ENCODE measurements at places on chromosomes 7 and 10. TPM values are rescaled to one million over a fixed set of nuclear protein-coding genes. Genes with fewer than 3 reads are reported as not detected.

HPS1 gene
- total RNA-seq = 41.7 TPM

DNA sequence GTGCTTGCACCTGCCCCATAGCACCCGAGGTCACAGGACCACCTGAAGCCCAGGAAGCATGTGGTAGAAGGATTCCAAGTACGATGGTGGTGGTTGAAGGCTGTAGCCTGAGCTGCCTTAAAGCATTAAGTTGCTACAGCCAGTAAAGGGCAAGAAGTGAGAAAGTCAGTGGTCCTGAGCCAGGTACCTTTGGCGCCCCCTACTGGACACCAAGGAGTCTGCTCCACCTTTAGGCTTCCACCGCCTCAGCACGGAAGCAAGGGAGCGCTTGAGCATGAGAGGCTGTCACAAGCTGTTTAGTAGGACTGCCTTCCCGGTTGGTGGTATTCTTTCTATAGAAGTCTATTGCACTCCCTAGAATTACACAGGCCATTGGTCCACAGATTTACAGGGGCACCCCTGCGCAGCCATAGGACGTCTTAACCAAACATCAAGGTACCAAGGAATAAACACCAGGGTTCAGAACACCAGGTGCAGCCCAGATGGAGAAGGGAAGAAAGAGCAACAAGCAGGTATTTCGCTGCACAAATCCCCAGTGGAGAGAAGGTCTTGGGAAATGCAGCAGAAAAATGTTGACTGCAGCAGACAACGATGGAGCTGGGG, 2.2 kb downstream of the CRTAC1 start:
- no peak overlapping the region for H3K27ac ChIP-seq
- peak; percentile 56 for DNase-seq
- H3K4me1 ChIP-seq = peaks cover 11% of the 10 kb centered on the region
- H3K36me3 ChIP-seq = no peaks in the 10 kb centered on the region

GRCh38 chr10:69894156-69894555, 92.5 kb downstream of the COL13A1 start:
- DNase-seq = no peak
- no peaks in the 10 kb centered on the region for H3K4me1 ChIP-seq
- no peak overlapping the region for H3K4me3 ChIP-seq
- no peaks in the 10 kb centered on the region for H3K27me3 ChIP-seq
- no peak overlapping the region for H3K27ac ChIP-seq
- H3K36me3 ChIP-seq = no peaks in the 10 kb centered on the region

CCZ1B gene
- total RNA-seq = 6.5 TPM

SEMA3D gene
- 0.29 TPM for total RNA-seq

NMT2 gene
- total RNA-seq = 21.3 TPM

- H3K4me1 ChIP-seq = no peaks in the 10 kb centered on the region
- H3K4me3 ChIP-seq = no peak overlapping the region
- H3K27me3 ChIP-seq = no peaks in the 10 kb centered on the region
- no peaks in the 10 kb centered on the region for H3K36me3 ChIP-seq
These were observed 537.4 kb downstream of the AUTS2 start for GRCh38 chr7:70135656-70136055.

GRCh38 chr7:17580856-17581255, 282.4 kb downstream of the AHR start:
- H3K36me3 ChIP-seq = no peaks in the 10 kb centered on the region
- no peaks in the 10 kb centered on the region for H3K27me3 ChIP-seq
- no peak overlapping the region for H3K4me3 ChIP-seq
- H3K27ac ChIP-seq = no peak overlapping the region
- H3K4me1 ChIP-seq = no peaks in the 10 kb centered on the region

EVX1 gene
- not detected for total RNA-seq

UPK3BL2 gene
- not detected for total RNA-seq

DNA sequence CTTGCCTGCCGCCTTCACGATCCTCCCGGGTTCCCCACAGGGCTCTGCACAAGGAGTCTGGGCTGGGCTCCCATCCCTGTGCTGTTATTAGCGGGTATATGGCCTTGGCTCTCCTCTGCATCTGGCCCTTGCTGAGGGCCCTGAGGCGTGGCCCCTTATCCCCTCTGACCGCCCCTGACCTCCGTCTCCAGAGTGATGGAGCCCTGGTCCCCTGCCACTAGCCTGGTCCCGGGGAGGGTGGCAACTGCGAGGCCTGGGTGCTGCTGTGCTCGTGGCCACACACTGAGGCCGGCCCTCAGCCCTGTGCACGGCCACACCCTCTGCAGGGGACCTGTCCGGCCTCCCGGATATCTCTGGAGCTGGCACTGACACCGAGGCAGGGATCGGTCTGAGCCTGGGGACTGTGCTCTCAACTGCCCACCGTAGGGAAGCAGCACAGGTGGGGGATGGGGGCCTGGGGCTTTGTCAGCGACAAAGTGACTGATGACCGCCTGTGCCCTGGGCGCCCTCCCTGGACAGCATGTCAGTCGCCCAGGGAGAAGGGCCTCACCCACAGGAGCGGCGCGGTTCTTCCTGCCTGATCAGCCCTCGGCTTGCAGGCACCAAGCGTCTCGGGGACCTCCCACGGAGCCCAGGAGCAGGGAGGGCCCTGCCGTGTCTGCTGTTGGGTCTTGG, 72.4 kb downstream of the NKX6-2 start:
- H3K27ac ChIP-seq = no peak overlapping the region
- no peaks in the 10 kb centered on the region for H3K27me3 ChIP-seq
- no peak overlapping the region for H3K4me3 ChIP-seq
- H3K4me1 ChIP-seq = no peaks in the 10 kb centered on the region
- H3K36me3 ChIP-seq = no peaks in the 10 kb centered on the region

- no peak overlapping the region for H3K27ac ChIP-seq
- H3K4me3 ChIP-seq = no peak overlapping the region
- DNase-seq = no peak
- no peaks in the 10 kb centered on the region for H3K36me3 ChIP-seq
These were observed 6.1 kb downstream of the ZP3 start for GRCh38 chr7:76430836-76431235.

DNA sequence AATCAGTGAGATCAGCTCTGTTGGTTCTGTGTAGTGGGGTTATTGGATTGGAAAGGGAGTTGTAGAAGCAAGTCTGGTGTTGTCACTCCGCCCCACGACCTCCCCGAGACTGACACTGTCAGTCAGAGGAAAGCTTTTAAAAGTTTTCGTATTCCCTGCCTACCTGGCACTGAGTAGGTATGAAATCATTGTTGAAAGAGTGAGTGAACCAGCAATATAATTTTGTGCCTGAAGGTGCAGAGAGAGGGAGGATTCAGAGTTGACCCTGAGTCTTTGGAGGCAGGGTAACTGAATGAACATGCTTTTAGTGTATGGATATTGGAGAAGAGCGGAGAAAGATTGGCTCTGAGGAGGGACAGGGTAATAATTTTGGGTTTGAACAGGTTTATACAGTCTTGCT, 27.3 kb downstream of the CCNY start:
- DNase-seq = no peak
- H3K27me3 ChIP-seq = no peaks in the 10 kb centered on the region
- no peak overlapping the region for H3K4me3 ChIP-seq

DNA sequence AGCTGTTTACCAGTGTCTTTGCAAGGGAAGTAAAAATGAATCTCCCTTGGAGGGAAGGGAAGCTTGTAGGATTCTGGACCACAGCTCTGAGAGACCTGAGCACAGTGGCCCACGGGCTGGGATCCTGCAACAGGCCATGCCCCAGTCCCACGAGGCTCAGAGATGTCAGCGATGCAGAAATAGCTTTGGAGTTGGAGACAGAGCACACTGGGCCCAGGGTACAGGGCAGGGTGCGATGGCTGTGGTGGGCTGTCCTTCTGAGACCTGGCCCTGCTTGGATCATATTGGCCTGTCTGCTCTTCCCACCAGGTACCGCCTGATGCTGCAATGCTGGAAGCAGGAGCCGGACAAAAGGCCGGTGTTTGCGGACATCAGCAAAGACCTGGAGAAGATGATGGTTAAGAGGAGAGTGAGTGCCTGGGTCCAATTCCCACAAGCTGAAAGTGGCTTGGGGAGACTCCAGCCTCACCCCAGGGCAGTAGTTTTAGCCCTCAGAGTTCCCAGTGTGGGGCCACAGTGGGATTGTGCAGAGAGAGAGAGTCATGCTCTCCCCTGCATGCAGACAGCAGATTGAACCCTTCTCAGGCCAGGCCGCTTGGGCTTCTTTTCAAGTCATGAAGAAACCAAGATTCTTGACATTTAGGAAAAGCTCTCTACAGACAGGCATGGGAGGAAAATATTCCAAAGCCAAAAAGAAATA, 13.5 kb upstream of the CSGALNACT2 start:
- H3K27me3 ChIP-seq = no peaks in the 10 kb centered on the region
- no peaks in the 10 kb centered on the region for H3K36me3 ChIP-seq
- no peaks in the 10 kb centered on the region for H3K4me1 ChIP-seq
- no peak overlapping the region for H3K4me3 ChIP-seq
- no peak for DNase-seq

TMEM176A gene
- 441 TPM for total RNA-seq

DNA sequence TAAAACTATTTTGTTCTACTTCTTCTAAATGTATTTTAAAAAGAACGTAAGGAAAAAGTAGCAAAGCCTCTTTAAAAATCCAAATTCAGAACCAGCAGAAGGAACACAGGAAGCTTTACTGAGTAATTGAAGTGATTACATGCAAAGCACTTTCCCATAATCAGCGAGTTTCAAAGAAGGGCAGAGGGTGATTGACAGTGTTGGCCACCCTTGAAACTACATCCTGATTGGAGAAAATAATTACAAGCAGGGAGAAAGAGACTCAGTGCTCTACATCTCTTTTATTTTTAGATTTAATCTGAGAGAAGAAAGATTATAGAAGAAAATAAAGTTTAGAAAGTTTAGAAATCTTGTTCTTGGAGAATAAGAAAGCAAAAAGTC, 20.3 kb upstream of the HGF start:
- H3K4me1 ChIP-seq = no peaks in the 10 kb centered on the region
- no peak overlapping the region for H3K4me3 ChIP-seq
- no peak overlapping the region for H3K27ac ChIP-seq
- no peaks in the 10 kb centered on the region for H3K36me3 ChIP-seq
- no peak for DNase-seq

- DNase-seq = no peak
- no peak overlapping the region for H3K27ac ChIP-seq
- H3K4me1 ChIP-seq = peaks cover 14% of the 10 kb centered on the region
- no peaks in the 10 kb centered on the region for H3K27me3 ChIP-seq
- no peaks in the 10 kb centered on the region for H3K36me3 ChIP-seq
- H3K4me3 ChIP-seq = no peak overlapping the region
These were observed 135.7 kb downstream of the GRK5 start for GRCh38 chr10:119343011-119343601.

- H3K27ac ChIP-seq = no peak overlapping the region
- DNase-seq = peak; percentile 80
- no peak overlapping the region for H3K4me3 ChIP-seq
- no peaks in the 10 kb centered on the region for H3K4me1 ChIP-seq
These were observed 54.1 kb upstream of the MKRN1 start for GRCh38 chr7:140533394-140533872.

DNA sequence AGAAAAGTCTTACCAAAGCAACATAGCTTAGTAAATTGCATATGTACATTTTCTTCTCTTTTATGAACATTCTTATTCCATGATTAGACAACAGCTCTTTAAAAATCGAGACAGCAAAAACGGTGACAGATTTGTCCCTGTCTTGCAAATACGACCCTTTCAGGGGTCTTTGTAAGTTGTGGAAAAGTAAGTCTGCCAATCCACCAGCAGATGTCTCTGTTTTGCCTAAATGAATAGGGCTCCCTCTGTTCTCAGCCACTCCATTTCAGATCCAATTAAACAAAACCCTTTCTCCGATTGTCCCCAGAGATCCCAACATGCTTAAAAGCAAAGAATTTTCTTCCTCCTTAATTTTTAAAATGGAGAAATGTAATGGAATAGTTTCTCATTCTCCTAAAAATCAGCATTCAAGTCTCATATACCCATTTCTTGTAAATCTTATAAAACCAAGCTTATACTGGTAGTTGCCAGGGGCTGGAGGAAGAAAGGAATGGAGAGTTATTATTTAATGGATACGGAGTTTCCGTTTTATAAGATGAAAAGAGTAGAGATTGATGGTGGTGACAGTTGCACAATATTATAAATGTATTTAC, 61.0 kb upstream of the NFE2L3 start:
- no peak for DNase-seq
- H3K4me1 ChIP-seq = no peaks in the 10 kb centered on the region
- H3K4me3 ChIP-seq = no peak overlapping the region
- H3K27me3 ChIP-seq = no peaks in the 10 kb centered on the region
- no peaks in the 10 kb centered on the region for H3K36me3 ChIP-seq

DNA sequence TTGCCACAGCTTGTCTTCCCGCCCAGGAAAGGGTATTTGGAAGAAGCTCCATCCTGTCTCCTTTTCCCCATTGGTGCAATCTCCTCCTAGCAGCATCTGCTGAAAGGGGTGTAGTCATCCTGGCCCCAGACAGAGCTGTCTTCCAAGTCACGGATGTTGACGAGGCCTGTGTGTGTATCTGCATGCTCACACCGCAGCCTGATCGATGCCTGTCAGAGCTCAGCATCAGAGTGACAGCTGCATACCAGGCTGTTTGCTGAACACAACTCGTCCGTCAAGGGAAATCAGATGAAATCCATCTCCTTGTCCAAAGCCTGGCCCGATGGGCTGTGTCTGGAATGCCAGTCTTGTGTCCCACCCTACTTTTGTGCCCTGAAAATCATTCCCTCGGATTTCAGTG, 21.2 kb upstream of the LRRC4 start:
- no peaks in the 10 kb centered on the region for H3K36me3 ChIP-seq
- no peak overlapping the region for H3K4me3 ChIP-seq
- no peaks in the 10 kb centered on the region for H3K27me3 ChIP-seq
- DNase-seq = no peak
- H3K27ac ChIP-seq = no peak overlapping the region

- no peak overlapping the region for H3K4me3 ChIP-seq
- no peaks in the 10 kb centered on the region for H3K36me3 ChIP-seq
- no peaks in the 10 kb centered on the region for H3K4me1 ChIP-seq
- no peak for DNase-seq
These were observed 206.5 kb downstream of the SORCS1 start for GRCh38 chr10:106957823-106958588.

GRCh38 chr10:61912981-61913380, 11.5 kb downstream of the ARID5B start:
- no peaks in the 10 kb centered on the region for H3K27me3 ChIP-seq
- no peaks in the 10 kb centered on the region for H3K36me3 ChIP-seq
- no peak overlapping the region for H3K4me3 ChIP-seq
- H3K4me1 ChIP-seq = no peaks in the 10 kb centered on the region
- H3K27ac ChIP-seq = no peak overlapping the region
- no peak for DNase-seq

GRCh38 chr7:78607099-78607498, 808.5 kb downstream of the PHTF2 start:
- no peak for DNase-seq
- H3K27ac ChIP-seq = no peak overlapping the region
- H3K36me3 ChIP-seq = no peaks in the 10 kb centered on the region
- H3K4me3 ChIP-seq = no peak overlapping the region
- no peaks in the 10 kb centered on the region for H3K4me1 ChIP-seq

GRCh38 chr10:499991-500390, 189.5 kb downstream of the DIP2C start:
- H3K4me3 ChIP-seq = no peak overlapping the region
- no peaks in the 10 kb centered on the region for H3K36me3 ChIP-seq
- no peak overlapping the region for H3K27ac ChIP-seq
- no peaks in the 10 kb centered on the region for H3K27me3 ChIP-seq
